ENCODE measurements at places on chromosomes 7 and 10.

GRCh38 chr7:75662579-75663301, 76.0 kb downstream of the HIP1 start:
- peak; percentile 38 for DNase-seq
- H3K36me3 ChIP-seq = no peaks in the 10 kb centered on the region
- H3K27ac ChIP-seq = no peak overlapping the region
- no peaks in the 10 kb centered on the region for H3K4me1 ChIP-seq

- no peaks in the 10 kb centered on the region for H3K36me3 ChIP-seq
- no peak overlapping the region for H3K4me3 ChIP-seq
- DNase-seq = no peak
- H3K27ac ChIP-seq = no peak overlapping the region
- H3K27me3 ChIP-seq = no peaks in the 10 kb centered on the region
These were observed 74.6 kb downstream of the ORC5 start for GRCh38 chr7:104133238-104133637.

DNA sequence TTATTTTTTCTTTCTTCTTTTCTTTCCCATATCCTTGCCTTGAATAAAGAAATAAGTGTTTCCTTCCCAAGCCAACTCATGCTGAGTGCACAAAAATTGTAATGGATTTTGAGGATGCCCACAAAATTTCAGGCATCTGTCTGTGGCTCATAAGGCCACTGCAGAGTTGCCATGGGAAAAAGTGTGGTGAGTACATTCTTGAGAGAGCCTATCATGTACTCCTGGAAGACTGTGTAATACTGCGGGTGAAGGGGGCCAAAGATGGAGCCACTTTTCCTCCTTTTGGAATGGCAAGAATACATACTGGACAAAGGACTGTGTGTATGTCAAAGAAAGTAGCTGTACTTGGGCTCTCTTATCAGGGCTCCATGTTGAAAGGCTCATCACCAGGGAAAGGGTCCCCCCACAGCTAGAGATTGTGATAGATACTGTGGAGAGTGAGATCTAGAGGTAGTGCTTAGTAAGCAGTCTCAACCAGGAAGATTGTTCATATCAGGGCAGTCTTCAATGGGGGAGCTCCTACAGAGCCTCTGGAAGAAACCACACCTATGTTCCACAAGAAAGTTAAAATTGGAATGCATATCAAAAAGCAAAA, 341.6 kb upstream of the KCND2 start:
- no peak overlapping the region for H3K27ac ChIP-seq
- H3K36me3 ChIP-seq = no peaks in the 10 kb centered on the region
- no peak overlapping the region for H3K4me3 ChIP-seq
- no peaks in the 10 kb centered on the region for H3K27me3 ChIP-seq

- no peaks in the 10 kb centered on the region for H3K27me3 ChIP-seq
- no peak overlapping the region for H3K4me3 ChIP-seq
- no peaks in the 10 kb centered on the region for H3K36me3 ChIP-seq
- H3K27ac ChIP-seq = no peak overlapping the region
These were observed 23.5 kb downstream of the SGCE start for GRCh38 chr7:94632338-94633013.

DNA sequence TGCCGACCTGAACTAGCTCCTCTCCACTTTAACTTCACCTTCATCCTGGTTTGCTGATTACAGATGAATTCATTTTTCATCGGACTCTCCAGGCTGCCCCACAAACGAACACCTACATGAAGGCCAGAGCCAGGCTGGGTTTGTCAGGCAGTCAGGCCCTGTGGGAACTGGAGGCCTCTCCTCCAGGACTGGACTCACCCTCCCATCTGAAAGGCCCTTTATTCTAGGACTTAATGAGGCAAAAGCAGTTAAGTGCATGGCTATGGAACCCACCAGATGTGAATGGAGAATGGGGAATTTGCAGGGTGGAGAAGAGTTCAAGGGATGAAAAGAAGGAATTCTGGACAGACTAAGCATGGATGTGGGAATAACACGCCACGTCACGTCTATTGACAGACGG, 170.8 kb downstream of the ARHGAP12 start:
- no peaks in the 10 kb centered on the region for H3K36me3 ChIP-seq
- no peak for DNase-seq
- no peak overlapping the region for H3K4me3 ChIP-seq
- peaks cover 21% of the 10 kb centered on the region for H3K4me1 ChIP-seq
- peak overlapping the region; percentile 92 for H3K27ac ChIP-seq
- H3K27me3 ChIP-seq = no peaks in the 10 kb centered on the region

DNA sequence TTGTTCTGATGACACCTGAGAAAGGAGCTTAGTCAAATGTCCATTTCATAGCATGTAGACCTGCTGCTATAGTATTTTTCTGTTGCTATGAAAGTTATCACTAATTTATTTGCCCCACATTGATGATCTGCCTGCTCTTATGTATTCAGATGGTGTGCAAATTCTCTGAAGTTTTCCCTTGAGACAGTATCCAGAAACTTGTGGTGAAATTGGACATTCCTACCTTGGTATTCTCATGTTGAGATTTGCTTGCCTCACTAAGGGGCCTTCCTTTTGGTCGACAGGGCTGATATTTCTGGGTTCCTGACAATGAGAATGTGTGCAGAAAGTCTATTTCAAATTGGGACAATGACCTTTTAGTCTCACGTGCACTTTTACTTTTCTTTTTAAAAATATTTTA, 253.2 kb upstream of the FZD8 start:
- no peak overlapping the region for H3K4me3 ChIP-seq
- H3K36me3 ChIP-seq = no peaks in the 10 kb centered on the region
- no peaks in the 10 kb centered on the region for H3K27me3 ChIP-seq

GRCh38 chr10:95877881-95878280, 29.9 kb upstream of the CC2D2B start:
- H3K4me1 ChIP-seq = no peaks in the 10 kb centered on the region
- H3K36me3 ChIP-seq = no peaks in the 10 kb centered on the region
- H3K4me3 ChIP-seq = no peak overlapping the region
- DNase-seq = no peak
- no peaks in the 10 kb centered on the region for H3K27me3 ChIP-seq
- no peak overlapping the region for H3K27ac ChIP-seq

GRCh38 chr7:816751-817671, 15.3 kb upstream of the SUN1 start:
- DNase-seq = peak; percentile 37
- H3K36me3 ChIP-seq = no peaks in the 10 kb centered on the region
- peak overlapping the region; percentile 85 for H3K27ac ChIP-seq
- no peaks in the 10 kb centered on the region for H3K27me3 ChIP-seq

DNA sequence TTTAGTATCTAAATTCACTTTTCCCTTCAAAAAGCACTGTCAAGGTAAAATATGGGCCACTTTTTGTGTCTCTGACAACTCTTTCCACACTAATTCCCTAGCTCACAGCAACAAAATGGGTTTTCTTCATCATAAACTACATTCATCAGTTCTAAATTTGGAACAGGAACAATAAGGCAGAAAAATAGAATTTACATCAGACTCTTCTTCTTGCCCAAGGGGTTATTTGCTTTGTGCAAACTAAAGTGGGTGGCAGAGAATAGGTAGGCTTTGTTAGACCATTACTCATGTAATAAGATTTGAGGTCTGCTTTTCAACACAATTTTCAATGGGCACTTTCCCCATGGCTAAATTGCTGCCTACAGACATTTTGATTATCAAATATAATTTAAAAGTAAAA, 17.6 kb upstream of the PPP1R17 start:
- no peak for DNase-seq
- H3K27me3 ChIP-seq = no peaks in the 10 kb centered on the region
- no peak overlapping the region for H3K27ac ChIP-seq
- no peak overlapping the region for H3K4me3 ChIP-seq
- no peaks in the 10 kb centered on the region for H3K36me3 ChIP-seq
- H3K4me1 ChIP-seq = no peaks in the 10 kb centered on the region

- no peak overlapping the region for H3K27ac ChIP-seq
- DNase-seq = no peak
- H3K4me1 ChIP-seq = no peaks in the 10 kb centered on the region
- no peaks in the 10 kb centered on the region for H3K27me3 ChIP-seq
- no peak overlapping the region for H3K4me3 ChIP-seq
- no peaks in the 10 kb centered on the region for H3K36me3 ChIP-seq
These were observed 135.2 kb downstream of the ADAM12 start for GRCh38 chr10:126252884-126253610.

DNA sequence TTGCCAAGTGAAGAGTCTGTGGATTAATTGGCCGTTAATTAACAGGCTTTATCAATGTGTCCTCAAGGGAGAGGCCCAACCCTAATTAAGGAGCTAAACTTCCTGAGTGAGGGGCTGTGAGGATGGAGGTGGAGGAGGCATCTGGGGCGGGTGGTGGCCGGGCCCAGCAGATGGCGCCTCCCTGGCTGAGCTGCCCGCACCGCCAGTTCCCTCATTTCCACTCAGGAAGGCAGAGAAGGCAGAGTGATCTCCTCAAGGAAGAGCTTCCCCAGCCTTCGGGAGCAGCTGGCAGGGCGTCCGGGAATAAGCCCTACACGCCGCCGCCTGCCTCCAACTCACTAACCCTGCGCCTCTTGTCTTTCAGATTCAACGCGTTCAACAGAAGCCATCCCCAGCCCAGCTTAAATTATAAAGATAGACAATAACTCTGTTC, 112.2 kb downstream of the CYTH3 start:
- H3K27ac ChIP-seq = no peak overlapping the region
- H3K27me3 ChIP-seq = no peaks in the 10 kb centered on the region
- no peak overlapping the region for H3K4me3 ChIP-seq
- peaks cover 2% of the 10 kb centered on the region for H3K4me1 ChIP-seq
- peak; percentile 44 for DNase-seq

DNA sequence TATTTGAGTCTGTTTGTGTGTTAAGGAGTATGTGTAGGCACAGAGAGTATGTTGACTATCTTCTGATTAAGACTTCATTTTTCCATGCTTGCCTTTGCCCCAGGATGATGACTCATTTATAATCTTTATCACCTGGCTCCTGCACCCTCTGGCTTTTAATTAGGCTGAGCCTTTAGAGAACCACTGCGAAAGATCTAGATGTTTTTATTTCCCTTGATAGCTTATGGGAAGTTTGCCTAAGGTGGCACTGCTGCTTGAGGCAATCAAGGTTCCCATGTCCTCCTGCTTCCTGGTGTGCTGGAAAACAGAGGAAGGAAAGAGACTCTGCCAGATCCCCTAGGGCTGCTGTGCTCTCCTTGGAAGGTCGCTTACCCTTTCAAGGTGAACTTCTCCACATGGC, 114.6 kb downstream of the ARL4A start:
- H3K4me3 ChIP-seq = no peak overlapping the region
- peaks cover 28% of the 10 kb centered on the region for H3K4me1 ChIP-seq
- no peaks in the 10 kb centered on the region for H3K27me3 ChIP-seq

DNA sequence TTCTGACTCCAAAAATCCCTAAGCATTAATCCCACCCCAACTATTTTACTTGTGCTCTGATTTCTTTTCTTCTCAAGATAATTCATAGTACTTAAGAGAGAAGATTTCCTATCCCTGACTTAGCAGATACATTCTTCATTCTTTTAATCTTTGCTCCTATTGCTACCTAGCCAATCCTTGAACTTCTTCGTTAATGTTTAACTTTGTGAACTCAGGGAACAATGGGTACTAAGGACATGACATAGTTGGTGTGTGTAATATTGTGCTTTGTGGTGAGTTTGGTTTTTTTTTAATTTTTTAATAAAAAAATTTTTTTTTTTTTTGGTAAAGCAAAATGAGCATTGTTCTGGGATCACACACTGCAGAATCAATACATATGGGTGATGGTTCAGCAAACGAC, 166.2 kb downstream of the CHCHD3 start:
- DNase-seq = no peak
- H3K27ac ChIP-seq = no peak overlapping the region
